Pons (tissue), 1 donor: ENCODE measurements at places on chromosomes 12 and 14.
A peak's percentile ranks its signal among the peaks of the same experiment; 100 is the strongest.

GRCh38 chr12:124273630-124274029 is 21.3 kb upstream of the RFLNA start:
- DNase-seq, result no peak

- no peak for DNase-seq
These were observed 232.8 kb upstream of the FBXO33 start for GRCh38 chr14:39665075-39665475.

GRCh38 chr12:129540249-129540648 is 363.6 kb downstream of the TMEM132D start:
- DNase-seq, result no peak

- DNase-seq, result no peak
These were observed 50.3 kb downstream of the BEGAIN start for GRCh38 chr14:100536721-100537445.

GRCh38 chr14:98198385-98198784 is 1073.6 kb downstream of the BCL11B start:
- no peak for DNase-seq

DNA sequence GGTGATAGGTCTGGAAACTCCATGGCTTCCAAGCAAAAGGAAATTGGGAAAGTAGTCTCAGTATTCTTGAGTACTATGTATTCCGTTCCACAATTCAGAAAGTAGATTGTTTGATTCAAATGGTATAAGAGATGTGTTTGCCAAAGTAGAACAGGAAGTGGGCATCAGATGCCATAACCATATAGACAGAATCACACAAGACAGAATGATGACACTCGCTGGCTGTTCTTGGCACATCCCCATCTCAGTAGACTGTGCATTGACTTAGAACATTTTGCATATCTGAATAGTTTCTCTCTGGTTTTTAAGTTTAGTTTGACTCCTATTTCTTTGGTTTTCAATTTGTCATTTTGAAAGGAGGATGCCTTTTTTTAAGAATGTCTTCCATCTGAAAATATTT is 221.1 kb upstream of the RGS6 start:
- no peak for DNase-seq

DNA sequence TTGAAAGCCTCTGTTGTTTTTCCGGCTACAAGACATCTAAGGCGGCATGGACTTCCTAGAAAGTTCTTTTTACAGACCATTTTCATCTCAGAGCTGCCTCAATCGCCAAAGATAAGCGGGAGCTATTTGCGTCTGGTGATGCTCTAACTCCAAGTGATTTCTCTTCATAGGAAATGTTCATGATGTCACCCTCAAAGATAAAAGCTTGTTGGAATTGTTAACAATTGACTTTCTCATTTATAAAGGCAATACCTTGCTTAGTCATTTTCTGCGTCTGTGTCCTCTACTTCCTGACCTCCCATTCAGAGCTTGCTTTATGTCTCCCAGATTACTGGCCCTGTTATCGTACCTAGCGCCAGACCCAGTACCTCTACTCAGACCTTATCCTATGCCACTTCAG is 259.0 kb upstream of the G2E3 start:
- DNase-seq, result no peak

GRCh38 chr14:101791919-101792572 is 30.5 kb downstream of the PPP2R5C start:
- DNase-seq, result peak; percentile 71

GRCh38 chr14:76917745-76918255 is 91.6 kb downstream of the LRRC74A start:
- peak; percentile 48 for DNase-seq

DNA sequence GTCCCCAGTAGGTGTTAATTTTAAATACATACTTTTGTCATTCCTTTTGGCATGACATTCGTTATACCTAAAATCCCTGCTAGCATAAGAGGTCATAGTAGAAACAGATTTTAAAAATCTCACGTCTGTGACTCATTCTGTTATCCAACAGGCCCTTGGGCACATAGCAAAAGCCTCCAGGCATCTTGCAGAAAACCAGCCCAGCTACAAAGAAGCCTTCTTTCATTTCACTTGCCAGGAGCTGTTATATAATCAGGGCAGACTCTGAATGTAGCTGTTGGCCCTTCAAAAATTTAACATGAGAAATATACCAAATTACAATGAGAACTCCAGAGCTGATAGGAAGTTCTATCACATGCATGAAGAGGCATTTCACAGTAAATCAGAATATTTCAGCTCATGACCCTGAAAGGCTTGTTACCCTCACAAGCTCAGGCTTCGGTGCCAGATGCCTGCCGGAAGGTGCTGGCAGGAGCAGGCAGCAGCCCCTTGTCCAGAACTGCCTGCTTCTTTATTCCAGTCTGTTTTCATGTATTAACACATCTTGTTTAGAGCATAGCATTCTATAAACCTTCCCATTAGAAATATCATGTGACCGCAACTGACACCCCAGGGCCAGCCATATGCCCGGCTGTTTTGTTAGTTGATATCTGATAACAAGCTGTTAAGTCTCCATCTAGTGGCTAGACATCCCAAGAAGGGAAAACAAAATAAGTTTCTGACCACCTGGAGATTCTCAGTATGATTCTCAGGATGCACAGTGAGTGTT is 17.8 kb downstream of the E2F7 start:
- DNase-seq, result peak; percentile 40

DNA sequence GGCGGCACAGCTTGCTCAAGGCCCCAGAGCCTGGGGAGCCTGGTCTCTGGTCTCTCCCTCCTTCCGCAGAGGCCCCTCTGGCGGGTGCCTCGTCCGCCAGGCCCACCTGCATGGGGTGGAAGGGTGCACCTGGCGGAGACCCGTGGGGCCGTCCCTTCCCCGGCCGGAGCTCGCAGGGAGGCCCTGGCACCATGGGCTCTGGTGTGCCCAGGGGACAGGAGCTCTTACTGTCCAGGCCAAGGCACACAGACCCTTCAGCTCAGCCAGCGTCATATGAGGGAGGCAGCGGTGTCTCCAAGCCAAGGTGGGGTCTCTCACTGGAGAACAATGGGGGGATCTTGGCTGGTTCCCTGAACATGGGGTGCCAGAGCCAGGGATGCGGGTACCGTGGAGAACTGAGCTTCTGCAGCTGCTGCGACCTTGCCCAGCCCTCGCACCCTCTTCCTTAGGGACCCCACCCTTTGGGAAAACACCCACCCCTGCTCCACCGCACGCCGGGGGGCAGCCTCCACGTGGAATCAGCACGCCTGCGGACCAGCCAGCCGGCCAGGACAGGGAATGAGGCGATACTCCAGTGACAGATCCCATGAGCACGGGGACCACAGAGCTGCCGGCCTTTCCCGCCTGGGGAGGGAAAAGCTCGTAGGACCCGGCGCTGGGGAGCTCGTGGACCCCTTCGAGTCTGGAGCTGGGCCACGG is 25.7 kb upstream of the GALNT9 start:
- no peak for DNase-seq

- peak; percentile 61 for DNase-seq
These were observed 6.6 kb downstream of the FGF6 start for GRCh38 chr12:4438834-4439596.
